ENCODE measurements at places on chromosomes 5 and 9. TPM values are rescaled to one million over a fixed set of nuclear protein-coding genes. Genes with fewer than 3 reads are reported as not detected.

RGP1 gene
- total RNA-seq = 20.1 TPM

PLAC8L1 gene
- total RNA-seq = not detected

ITGA2 gene
- total RNA-seq = 2.6 TPM

PCA3 gene
- total RNA-seq = 0.30 TPM

GPR150 gene
- 0.12 TPM for total RNA-seq

CAMK4 gene
- total RNA-seq = 5.0 TPM

VLDLR gene
- 16.4 TPM for total RNA-seq

TAF11L10 gene
- total RNA-seq = not detected

TUSC1 gene
- 3.2 TPM for total RNA-seq

PCDHB2 gene
- 34.2 TPM for total RNA-seq

ZNF608 gene
- 213 TPM for total RNA-seq

PRLR gene
- 0.51 TPM for total RNA-seq

FAM81B gene
- not detected for total RNA-seq

Data from neural progenitor cell (in vitro differentiated cells).